Stimulated activated CD8-positive, alpha-beta memory T cell treated with anti-CD3 and anti-CD28 coated beads, Interleukin-12 subunit alpha, Interleukin-12 subunit beta, amount 100 ng/mL, for 1 hour (primary cell): ENCODE measurements at places on chromosomes 11 and 22.

- DNase-seq: no peak
Observed at GRCh38 chr22:24087071-24087795, 76.1 kb downstream of the CABIN1 start.

DNA sequence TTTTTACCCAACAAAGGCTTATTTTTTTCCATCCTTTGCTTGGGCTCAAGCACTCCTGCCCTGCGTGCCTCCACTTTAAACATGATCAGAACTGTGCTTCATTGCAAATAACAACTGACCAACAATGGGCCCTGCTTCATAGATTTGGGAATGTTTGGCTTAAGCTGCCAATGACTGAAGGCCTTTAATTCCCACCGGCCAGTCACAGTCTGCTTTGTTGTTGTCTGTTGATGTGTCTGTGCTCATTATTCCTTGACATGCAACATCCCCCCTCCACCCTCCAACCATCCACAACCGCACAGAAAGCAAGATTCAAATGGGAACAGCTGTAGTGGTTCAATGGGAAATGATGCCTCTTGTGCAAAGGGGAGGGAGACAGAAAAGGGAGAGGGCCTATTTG, 23.0 kb downstream of the PAX6 start:
- no peak for DNase-seq

GRCh38 chr11:74847395-74847794, 98.7 kb downstream of the RNF169 start:
- no peak for DNase-seq

- DNase-seq: no peak
Observed at GRCh38 chr11:105274631-105275030, 135.1 kb upstream of the CARD18 start.

DNA sequence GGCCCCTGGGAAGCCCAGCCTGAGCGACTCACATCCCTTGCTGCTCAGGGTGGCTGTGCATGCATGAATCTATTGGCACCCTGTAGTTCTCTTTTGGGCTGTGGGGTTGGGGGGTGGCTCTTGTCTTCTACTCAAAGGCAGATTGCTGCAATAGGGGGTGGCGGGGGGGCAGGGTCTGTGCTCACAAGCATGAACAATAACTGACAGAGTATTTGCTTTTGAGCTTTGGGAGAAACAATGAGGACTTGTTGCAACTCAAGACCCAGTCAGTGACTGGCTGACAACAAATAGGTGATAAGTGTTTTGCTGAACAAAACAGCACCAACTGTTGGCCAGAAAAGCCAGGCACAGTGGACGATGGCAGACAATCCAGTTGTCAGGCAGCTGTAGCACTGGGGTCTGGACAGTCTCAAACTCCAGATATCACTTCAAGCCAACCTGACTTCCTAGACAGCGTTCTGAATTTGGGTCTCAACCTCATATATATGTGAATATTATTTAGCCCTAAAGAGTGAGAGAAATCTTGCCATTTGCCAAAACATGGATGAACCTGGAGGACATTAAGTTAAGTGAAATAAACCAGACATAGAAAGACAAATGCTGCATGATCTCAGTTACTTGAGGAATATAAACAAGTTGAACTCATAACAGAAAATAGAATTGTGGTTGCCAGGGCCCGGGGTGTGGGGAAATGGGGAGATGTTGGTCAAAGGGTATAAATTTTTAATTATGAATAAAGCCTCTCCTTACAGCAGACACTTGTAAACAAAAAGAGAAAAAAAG, 61.7 kb downstream of the ME3 start:
- DNase-seq: no peak
